ENCODE measurements at places on chromosomes 7 and 10.
A peak's percentile ranks its signal among the peaks of the same experiment; 100 is the strongest.

GRCh38 chr10:24448351-24448999 lies 239.5 kb downstream of the KIAA1217 start:
- DNase-seq: no peak
- H3K27me3 ChIP-seq: no peaks in the 10 kb centered on the region
- no peaks in the 10 kb centered on the region for H3K36me3 ChIP-seq
- H3K4me3 ChIP-seq: no peak overlapping the region
- peak overlapping the region; percentile 8 for H3K27ac ChIP-seq

DNA sequence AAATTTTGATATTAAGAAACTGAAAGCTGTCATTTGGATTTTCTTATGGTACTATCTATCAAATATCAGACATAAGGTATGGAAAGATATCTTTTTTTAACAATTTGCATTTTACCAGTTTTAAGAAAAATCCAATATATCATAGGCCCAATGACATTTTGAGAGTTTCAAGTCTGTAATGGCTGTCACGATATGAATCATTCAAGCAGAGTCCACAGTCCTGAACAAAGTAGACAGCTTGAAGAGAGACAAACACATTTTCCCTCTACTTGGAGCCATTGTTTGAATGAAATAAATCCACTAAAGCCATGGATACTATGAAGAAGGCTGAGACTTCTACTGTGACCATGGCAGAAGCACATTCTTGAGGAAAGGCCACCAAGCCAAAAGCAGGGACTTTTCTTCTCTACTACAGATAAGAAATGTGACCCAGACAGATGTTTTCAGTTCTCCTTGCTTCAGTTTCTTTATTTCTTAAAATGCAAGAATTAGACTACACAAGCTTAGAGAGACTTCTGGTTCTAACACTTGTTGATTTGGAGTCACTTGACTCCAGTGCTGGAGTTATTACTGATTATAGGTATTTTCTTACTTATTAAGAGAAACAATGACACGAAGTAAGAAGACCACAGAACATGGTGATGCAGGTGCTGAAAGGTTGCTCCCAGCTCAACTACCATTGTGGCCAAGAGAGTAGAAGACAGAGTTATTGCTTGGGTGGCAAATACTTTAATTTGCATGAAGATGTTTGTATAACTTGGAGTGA lies 429.1 kb downstream of the KIF20B start:
- no peaks in the 10 kb centered on the region for H3K36me3 ChIP-seq
- no peaks in the 10 kb centered on the region for H3K27me3 ChIP-seq
- no peaks in the 10 kb centered on the region for H3K4me1 ChIP-seq
- no peak overlapping the region for H3K4me3 ChIP-seq

DNA sequence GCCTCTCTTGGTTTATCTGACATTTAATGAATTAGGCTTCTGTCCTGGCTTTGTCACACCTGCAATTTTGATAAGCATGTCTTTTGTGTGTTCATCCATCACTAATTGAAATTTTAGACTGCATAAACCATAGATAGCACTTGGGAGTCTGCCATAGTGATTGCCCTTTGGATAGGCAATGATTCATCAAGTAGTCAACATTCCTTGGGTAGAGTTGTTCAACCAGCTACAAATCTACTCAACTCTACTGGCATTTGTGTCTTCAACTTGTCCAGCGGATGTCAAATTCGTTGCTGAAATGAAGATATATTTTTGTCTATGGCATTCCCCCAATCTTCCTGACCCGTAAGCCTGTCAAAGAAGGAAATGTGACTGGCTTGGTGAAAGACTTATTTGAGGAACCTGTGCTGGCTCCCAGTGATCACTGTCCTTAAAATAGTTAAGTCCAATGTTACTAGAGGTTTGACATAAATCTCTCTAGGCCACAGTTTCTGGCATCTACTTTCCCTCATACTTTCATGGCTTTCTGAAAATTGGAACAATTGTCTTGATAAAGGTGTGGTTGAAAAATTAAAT lies 33.7 kb upstream of the CREB5 start:
- no peaks in the 10 kb centered on the region for H3K36me3 ChIP-seq
- H3K4me3 ChIP-seq: no peak overlapping the region
- H3K27me3 ChIP-seq: no peaks in the 10 kb centered on the region
- DNase-seq: no peak
- no peak overlapping the region for H3K27ac ChIP-seq

DNA sequence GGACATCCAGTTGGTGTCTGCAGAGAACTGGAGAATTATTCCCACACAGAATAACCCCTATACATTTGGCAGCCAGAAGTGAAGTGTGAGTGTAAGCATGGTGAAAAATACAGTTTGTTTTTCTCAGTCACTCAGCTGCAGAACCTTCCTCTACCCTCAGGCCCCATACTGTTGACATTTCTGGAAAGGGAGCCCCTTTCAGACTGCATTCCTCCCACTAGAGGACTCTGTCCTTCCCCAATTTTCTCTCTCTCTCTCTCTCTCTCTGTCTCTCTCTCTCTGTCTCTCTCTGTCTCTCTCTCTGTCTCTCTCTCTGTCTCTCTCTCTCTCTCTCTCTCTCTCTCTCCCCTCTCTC lies 86.8 kb upstream of the STEAP1B start:
- H3K27me3 ChIP-seq: no peaks in the 10 kb centered on the region
- H3K27ac ChIP-seq: no peak overlapping the region
- H3K36me3 ChIP-seq: no peaks in the 10 kb centered on the region
- no peak for DNase-seq

GRCh38 chr10:86226016-86226415 lies 140.6 kb downstream of the GRID1 start:
- no peaks in the 10 kb centered on the region for H3K4me1 ChIP-seq
- no peaks in the 10 kb centered on the region for H3K36me3 ChIP-seq
- no peak for DNase-seq
- no peak overlapping the region for H3K4me3 ChIP-seq
- no peak overlapping the region for H3K27ac ChIP-seq

DNA sequence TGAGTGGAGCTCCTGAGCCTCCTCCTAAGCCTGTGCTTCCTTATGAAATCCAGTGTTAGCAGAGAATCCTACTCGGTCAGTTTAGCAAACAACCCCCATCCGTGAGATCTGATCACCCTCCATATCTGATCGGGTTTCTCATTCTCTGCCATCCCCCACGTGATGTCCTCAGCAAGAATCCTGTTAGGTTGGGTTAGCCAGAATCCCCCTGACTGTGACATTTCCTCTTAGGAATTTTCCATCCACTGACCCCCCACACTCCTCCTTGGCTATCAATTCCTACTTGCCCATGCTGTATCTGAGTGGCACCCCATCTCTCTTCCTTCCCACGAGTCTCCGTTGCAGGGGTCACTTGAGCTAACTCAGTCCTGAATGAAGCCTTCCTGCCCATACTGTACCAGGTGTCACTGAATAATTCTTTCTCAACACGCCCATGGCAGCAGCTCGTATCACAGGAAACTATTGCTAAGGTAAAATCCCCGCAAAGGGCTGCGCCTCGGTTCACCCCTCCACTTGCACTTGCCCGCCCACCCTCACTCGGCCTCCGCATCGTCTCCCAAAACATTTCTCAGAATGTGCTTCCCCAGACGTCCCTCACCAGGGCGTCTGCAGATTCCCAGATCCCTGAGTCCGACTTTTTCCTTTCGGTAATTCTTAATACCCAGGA lies 44.1 kb downstream of the MYOF start:
- no peak overlapping the region for H3K4me3 ChIP-seq
- peak overlapping the region; percentile 85 for H3K27ac ChIP-seq
- no peaks in the 10 kb centered on the region for H3K36me3 ChIP-seq
- no peaks in the 10 kb centered on the region for H3K4me1 ChIP-seq

GRCh38 chr10:21860718-21861117 lies 142.8 kb downstream of the DNAJC1 start:
- H3K4me1 ChIP-seq: no peaks in the 10 kb centered on the region
- H3K4me3 ChIP-seq: no peak overlapping the region
- H3K36me3 ChIP-seq: no peaks in the 10 kb centered on the region
- H3K27ac ChIP-seq: no peak overlapping the region
- no peak for DNase-seq

GRCh38 chr10:9911488-9911887 lies 1106.2 kb upstream of the CELF2 start:
- H3K36me3 ChIP-seq: no peaks in the 10 kb centered on the region
- no peaks in the 10 kb centered on the region for H3K27me3 ChIP-seq
- H3K4me3 ChIP-seq: no peak overlapping the region
- no peak for DNase-seq
- no peaks in the 10 kb centered on the region for H3K4me1 ChIP-seq

DNA sequence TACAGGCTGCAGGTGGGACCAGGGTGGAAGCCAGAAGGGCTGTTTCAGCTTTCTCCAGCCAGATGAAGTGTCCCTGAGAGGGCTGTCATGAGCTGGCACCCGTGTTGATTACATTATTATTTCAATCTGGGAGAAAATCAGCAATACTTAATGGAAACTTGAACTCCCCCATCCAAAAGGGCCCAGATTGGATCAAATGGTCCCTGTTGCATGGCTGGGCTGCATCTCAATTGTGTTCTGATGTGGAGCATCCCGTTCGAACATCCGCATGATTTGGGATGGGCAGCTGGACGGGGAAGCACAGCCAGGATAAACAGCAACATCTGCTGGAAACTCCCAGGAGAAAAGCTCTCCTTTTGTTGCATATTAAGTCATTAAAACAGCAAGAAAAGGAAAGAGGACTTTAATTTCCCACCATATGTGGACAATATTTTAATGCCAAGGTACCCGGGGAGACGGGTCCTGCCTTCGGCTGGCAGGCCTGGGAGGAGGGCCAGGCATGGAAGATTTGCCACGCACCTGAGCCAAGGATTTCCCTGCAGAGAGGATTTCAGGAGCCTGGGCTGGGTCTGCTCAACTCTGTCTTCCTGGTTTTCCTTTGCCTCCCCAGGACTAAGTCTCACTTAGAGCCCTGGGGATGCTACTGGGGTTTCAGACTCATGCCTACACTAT lies 52.4 kb downstream of the NPTX2 start:
- no peaks in the 10 kb centered on the region for H3K27me3 ChIP-seq
- H3K4me3 ChIP-seq: no peak overlapping the region
- no peak for DNase-seq
- no peak overlapping the region for H3K27ac ChIP-seq
- H3K4me1 ChIP-seq: no peaks in the 10 kb centered on the region

GRCh38 chr10:103111031-103111917 lies 81.8 kb downstream of the NT5C2 start:
- DNase-seq: no peak
- H3K4me3 ChIP-seq: no peak overlapping the region
- no peak overlapping the region for H3K27ac ChIP-seq
- H3K36me3 ChIP-seq: no peaks in the 10 kb centered on the region
- no peaks in the 10 kb centered on the region for H3K4me1 ChIP-seq

DNA sequence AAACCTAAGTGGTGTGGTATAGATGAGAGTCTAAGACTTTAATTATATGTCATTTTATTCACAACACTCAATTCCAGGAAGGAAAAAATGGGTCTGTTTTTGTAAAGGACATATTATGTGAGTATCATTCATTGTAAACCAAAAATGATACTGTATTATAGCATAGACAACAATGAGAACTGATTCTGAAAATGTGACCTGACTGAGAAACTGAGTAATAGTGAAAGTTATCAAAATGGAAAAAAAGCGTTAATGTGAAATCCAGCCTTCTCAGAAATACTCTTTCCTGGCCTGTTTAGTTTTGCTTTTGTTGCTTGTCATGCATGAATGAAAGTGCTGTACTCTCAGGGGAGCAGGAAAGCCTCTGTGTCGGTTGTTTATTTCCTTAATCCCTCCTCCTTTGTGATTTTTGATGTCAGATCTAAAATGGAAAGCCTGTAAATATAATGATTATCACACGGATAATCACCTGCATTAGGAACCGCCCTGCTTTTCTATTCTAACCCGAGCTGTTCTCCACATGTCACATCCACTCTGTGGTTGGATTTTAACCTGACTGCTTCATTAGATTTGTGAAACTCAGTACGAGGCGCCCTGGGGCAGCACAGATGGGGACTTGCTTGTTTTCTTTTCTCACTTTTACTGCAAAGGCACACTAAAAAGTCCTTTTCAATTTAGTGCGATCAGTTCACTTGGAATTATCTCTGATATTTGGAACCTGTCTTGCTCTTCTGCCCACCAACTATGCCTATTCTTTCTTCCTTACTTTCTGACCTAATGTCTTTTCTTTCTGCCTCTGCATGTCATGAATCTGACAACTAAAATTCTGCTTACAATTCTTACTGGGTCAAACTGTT lies 240.9 kb upstream of the KAT6B start:
- H3K27me3 ChIP-seq: no peaks in the 10 kb centered on the region
- no peak overlapping the region for H3K4me3 ChIP-seq
- DNase-seq: no peak

GRCh38 chr10:61830846-61831273 lies 70.6 kb upstream of the ARID5B start:
- H3K4me3 ChIP-seq: no peak overlapping the region
- H3K27me3 ChIP-seq: no peaks in the 10 kb centered on the region
- DNase-seq: no peak
- H3K4me1 ChIP-seq: no peaks in the 10 kb centered on the region
- no peaks in the 10 kb centered on the region for H3K36me3 ChIP-seq

- no peaks in the 10 kb centered on the region for H3K36me3 ChIP-seq
- no peaks in the 10 kb centered on the region for H3K27me3 ChIP-seq
- H3K4me3 ChIP-seq: peak overlapping the region; percentile 60
- no peak for DNase-seq
- H3K4me1 ChIP-seq: no peaks in the 10 kb centered on the region
Observed at GRCh38 chr10:17200001-17200911, 1.2 kb downstream of the TRDMT1 start.

- H3K4me1 ChIP-seq: no peaks in the 10 kb centered on the region
- no peak overlapping the region for H3K27ac ChIP-seq
- H3K27me3 ChIP-seq: no peaks in the 10 kb centered on the region
- DNase-seq: peak; percentile 59
Observed at GRCh38 chr10:70903262-70903921, 15.0 kb upstream of the PCBD1 start.

DNA sequence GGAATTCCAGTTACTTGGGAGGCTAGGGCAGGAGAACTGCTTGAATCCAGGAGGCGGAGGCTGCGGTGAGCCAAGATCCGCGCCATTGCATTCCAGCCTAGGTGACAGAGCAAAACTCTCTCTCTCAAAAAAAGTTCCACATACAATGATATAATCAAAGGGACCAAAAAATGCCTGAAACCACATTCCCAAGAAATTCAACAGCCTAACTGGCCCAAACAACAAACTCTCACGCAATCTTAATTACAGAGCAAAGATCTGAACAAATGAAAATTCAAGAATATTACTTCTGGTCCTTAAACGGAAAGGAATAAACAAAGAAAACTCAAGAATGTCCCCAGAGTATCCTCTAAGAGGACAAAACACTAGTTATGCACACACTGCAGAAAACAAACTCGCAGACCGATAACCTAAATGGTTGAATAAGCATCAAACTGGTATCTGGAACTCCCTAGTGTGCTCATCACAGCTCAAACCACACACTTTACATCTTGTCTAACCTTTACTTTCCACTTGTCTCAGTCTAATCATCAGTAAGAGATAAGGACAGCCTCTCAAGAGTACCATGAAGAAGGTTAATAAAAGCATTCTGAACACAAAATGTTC lies 3.7 kb downstream of the OGA start:
- DNase-seq: no peak
- H3K4me1 ChIP-seq: peaks cover 7% of the 10 kb centered on the region
- H3K27ac ChIP-seq: no peak overlapping the region
- peaks cover 4% of the 10 kb centered on the region for H3K36me3 ChIP-seq
- H3K4me3 ChIP-seq: peak overlapping the region; percentile 98
- no peaks in the 10 kb centered on the region for H3K27me3 ChIP-seq

All from colonic mucosa (tissue), 4 donors.